ENCODE measurements at places on chromosomes 4 and X.

DNA sequence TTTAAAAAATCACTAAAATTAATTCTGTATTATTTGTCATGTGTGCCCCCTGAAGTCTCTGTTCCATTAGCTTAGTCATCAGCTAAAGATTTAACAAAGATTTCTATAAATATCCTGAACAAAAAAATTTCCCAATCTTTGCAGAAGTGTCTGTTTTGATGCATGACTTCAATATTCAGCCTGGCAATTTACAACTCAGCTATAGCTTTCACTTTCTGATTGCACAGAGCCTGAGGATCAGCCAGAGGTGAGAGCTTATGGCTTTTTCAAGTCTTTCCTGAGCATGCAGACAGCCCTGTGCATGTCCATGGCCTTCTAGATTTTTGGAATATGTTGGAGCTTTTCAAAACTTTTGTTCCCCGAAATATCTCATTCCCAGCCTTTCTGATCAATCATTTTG lies 420.1 kb downstream of the ZNF674 start:
- DNase-seq = no peak

GRCh38 chrX:10577853-10578252 lies 42.5 kb downstream of the MID1 start:
- DNase-seq = no peak

DNA sequence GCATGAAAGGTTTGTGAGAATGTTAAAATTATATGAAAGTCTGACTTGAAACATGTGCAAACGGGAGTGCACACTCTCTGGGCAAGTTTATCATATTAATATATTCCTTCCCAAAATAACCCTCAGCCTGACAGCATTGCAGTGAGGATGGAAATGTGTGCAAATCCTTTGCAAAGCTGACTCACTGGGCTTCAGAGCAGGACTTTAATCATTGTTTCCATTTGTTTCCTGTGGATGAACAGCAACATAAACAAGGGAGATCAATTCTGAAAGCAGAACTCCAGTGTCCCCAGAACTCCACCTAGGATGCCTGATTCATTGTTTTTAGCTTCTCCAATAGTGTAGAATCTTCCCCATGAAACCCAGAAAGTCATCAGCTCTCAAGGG lies 32.9 kb downstream of the SLC2A9 start:
- DNase-seq = no peak

DNA sequence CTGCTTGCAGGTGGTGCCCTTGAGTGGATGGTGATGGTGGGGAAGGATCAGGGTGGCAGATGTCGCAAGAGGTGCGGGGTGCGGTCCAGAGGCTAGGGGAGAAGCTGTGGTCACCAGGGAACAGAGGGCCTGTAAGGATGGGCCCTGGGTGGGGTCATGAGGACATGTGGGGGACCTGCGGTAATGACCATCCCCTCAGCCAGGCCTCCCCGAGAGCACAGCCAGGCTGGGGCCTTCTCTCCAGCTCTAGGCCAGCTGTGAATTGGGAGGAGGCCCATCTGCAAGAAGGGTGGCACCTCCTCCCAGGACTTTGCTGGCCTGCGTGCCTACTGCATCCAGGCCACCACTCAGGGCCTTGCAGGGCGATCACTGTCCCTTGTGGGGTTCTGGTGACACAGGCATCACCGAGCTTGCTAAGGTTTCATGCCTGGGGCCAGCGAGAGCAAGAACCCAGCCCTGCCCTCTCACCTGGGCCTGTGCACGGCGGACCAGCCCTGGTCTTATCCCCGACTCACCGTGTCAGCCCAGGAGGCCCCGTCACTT lies 34.1 kb upstream of the MXD4 start:
- DNase-seq = no peak

- no peak for DNase-seq
These were observed 1.2 kb upstream of the CD40LG start for GRCh38 chrX:136646602-136647239.

All from thyroid gland (tissue), 4 donors.